ENCODE measurements at places on chromosomes 5 and 9. TPM values are rescaled to one million over a fixed set of nuclear protein-coding genes. Genes with fewer than 3 reads are reported as not detected.

Gene DCAF10
- total RNA-seq: 12.9 TPM

Gene WNT8A
- not detected for total RNA-seq

Gene ATG10
- 8.2 TPM for total RNA-seq

Gene DAPK1
- 43.5 TPM for total RNA-seq

Gene NFIL3
- 4.7 TPM for total RNA-seq

Gene CCNO
- total RNA-seq: 0.30 TPM
